ENCODE measurements at places on chromosomes 5 and 9.

DNA sequence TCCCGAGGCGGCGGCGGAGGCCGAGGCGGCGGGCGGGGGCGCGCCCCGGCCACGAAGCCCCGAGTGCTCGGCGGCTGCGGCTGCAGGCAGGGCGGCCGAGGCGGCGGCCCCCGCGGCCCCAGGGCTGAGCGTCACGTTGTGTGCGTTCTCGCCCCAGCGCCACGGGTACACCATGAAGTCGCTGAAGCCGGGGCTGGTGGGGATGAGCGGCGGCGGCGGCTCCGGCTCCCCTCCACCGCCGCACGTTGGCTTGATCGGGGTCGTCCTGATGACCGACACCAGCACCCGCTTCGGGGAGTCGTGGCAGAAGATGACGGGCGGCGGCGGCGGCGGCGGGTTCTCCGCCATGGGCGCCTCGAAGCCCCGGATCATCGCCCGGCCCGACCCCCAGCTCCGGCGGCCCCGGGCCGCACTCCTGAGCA lies 498 bp downstream of the ZNF367 start:
- DNase-seq = no peak

GRCh38 chr9:137025517-137025966 lies 2.5 kb downstream of the ABCA2 start:
- DNase-seq = peak; percentile 44

DNA sequence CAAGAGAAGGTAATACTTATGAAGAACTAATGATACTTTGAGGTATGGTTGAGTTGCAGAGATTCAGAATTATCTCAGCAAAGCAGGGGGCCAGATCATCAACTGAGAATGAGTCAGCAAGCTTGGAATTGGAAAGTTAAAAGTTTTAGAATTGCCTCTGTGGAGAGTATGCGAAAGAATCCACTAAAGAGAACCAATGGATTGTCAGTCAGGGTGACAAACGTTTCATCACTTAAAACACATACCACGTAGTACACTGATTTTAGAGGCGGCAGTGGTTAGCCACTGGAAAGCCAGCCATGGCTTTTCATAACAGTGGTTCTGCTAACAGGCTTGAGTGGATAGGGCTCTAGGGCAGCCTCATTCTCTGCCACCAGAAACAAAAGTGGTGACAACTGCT lies 30.7 kb downstream of the AOPEP start:
- DNase-seq = no peak

DNA sequence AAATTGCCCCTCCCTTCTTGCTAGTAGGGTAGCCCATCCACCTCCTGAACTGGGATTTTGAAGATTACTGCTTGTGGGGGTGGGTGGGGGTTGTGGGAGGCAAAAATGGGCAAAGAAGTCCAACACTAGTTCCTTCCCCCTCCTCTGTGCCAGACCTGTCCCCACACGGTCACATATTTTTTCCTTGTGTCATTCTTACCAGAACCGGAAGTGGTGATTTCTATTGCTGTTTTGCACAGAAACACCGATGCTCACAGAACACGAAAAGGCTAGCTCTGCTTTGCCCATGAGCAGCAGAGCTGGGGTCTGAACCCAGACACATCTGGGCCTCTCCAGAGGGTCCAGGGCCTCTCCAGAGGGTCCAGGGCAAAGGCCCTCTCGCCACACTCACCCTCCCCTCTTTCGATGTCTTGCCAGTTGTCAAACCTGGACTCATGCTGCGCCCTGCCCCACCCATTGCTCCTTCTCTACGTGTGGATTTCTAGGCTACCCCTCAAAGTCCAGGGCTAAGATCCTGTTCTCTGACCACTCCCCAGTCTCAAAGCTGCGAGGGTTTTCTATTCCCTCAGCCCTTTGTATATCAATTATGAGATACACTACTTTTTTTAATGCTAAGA lies 264.4 kb upstream of the MSX2 start:
- no peak for DNase-seq

- DNase-seq = peak; percentile 72
Observed at GRCh38 chr9:127903557-127904475, 4.4 kb upstream of the ST6GALNAC6 start.

DNA sequence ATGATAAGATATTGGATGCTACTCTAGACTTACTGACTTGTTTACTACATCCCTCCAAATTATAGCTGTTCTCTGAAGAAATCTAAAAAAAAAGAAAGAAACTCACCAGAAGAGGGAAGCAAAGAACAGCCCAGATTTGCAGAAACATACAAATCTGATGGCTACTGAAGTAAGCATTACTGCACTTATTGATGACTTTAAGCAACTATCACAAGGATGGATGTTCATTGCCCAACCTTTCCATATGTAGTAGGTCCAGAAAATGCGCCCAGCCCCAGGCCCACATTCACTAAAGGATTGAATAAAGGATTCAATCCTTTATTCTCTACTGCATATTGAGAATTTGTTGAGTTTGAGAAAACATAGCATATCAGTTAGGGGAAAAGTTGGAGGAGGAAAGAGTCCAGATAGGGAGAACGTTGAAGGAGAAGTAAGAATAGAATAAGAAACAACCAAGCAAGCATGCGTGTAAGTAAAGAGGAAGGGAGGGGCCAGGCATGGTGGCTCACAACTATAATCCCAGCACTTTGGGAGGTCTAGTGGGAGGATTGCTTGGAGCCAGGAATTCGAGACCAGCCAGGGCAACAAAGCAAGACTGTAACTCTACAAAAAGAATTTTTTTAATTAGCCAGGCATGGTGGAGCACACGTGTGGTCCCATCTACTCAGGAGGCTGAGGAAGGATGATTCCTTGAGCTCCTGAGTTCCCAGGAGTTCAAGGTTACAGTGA lies 33.8 kb upstream of the DTWD2 start:
- DNase-seq = peak; percentile 23

- DNase-seq = peak; percentile 55
Observed at GRCh38 chr5:126674145-126674544, 73.4 kb downstream of the PHAX start.

DNA sequence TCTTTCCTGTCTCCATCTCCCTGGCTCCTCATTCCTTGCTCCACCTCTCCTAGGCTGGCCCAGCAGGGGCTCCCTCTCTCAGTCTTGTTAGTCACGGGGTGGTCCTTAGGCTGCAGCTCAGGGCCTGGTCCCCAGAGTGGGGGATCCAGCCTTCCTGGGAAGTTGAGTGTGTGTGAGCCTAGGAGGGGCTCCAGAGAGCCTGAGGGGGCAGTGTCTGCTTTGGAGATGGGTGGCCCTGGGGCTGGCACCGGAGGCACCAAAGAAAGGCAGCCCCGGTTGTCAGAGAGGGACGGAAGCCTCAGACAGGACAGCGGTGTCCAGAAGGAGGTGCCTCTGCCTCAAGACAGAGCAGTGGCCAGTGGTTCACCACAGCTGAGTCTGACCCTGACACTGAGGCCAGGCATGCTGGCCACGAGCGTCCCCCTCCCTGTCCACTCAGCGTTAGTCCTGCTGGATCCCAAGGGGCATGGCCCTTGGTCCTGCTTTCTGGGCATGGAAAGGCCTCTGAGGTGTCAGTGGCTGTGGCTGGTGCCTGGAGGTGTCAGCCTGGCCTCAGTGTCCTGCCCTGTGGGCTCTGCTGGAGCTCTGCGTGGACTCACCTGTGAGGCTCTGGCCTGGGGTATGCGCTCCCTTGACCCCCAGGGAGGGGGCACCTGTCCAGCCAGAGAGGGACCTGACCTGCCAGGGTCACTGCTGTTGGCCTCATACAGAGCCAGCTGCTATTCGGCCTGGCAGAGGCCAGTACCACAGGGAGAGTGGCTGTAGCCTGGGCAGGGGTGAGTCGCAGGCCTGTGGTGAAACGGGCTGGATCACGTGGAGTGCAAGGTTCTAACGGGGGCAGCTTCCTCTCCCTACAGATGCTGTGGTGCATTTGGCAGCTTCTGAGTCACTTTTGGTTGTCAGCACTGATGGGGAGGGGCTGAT lies 130.6 kb downstream of the CACNA1B start:
- no peak for DNase-seq

DNA sequence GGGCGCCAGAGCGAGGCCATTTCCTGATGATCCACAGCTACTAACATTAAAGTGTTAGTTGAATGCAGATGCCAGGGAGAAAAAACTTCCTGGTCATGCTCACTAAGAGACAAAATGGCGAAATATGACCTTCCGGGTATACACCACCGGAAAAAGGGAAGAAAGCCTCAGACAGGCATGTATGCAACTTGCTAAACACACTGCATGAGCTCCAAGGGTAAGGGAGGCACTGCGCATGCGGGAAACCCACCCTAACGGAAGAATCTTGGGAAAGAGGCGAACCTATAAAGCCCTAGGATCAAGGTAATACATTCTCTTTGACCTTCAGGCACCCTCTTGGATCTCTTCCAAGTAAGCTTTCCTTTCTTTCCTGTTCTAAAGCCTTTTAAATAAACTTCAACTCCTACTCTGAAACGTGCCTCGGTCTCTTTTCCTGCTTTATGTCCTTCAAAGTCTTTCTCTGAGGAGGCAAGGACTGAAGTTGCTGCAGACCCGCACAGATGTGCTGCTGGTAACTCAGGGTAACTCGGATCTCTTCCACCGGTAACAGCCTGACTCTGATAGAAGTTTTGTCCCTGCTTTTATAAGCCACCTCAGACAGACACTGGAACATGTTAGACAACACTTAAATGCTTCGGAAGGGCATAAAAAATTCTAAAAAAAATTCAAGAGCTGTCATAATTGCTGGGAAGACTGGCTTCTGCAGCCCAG lies 64.9 kb downstream of the DTWD2 start:
- no peak for DNase-seq

DNA sequence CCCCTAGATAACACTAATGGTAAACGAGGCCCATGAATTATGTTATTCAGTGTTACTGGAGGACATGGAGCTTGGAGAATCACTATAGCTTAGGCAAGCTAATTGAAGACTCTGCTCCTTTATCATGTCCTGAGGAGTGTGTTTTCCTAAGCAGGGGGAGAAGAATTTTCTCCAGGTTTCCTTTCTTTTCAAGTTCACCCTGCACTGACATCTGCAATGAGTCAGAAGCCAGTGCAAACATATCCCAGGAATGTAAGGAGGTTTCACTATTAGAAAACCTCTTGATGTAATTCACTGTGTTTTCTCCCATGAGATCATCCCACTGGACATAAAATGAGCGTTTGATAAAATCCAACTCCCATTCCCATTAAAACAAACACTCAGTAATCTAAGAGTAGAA lies 75.6 kb downstream of the DMRT2 start:
- no peak for DNase-seq

DNA sequence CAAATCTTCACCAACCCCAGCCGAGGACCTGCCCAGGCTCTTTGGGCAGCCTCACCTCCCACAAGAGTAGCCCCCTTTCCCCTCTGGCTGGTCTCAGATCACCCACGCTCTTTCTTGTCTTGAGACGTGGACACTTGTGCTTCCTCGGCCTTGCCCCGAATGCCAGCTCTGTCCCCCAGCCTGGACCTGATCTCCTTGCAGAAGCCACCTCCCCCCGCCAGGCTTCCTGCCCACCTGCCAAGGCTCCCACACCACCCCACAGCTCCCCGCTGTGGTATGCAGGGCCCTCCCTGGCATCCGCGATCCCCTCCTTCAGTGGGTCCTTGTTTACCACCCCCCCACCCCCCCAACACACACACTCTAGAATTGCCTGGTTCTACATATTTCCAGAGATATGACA lies 133.7 kb downstream of the ROR2 start:
- DNase-seq = no peak

DNA sequence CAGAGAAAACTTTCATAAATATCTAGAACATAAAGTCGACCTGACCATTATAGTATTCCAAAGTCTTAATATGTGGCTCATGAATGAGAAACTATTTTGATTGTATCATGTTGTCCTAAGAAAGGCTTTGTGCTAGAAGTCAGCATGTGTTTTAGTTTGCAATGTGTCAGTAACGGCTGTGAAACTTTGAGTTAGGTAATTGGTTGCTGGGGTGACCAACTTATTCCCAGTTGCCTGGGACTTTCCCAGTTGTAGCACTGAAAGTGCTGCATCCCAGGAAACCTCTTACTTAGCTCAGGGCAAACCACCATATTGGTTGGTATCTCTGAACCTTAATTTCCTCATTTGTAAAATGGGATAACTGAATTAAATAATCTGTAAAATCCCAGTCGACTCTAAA lies 114.6 kb upstream of the SLC12A2 start:
- DNase-seq = no peak

GRCh38 chr5:75052192-75053053 lies at the start of gene GCNT4:
TSS of gene GCNT4 (minus strand) at chr5:75052558. CDS start at chr5:75030037, 22,521 bp downstream.
- peak; percentile 60 for DNase-seq

- DNase-seq = no peak
Observed at GRCh38 chr5:10009802-10010201, 239.9 kb downstream of the ATPSCKMT start.

DNA sequence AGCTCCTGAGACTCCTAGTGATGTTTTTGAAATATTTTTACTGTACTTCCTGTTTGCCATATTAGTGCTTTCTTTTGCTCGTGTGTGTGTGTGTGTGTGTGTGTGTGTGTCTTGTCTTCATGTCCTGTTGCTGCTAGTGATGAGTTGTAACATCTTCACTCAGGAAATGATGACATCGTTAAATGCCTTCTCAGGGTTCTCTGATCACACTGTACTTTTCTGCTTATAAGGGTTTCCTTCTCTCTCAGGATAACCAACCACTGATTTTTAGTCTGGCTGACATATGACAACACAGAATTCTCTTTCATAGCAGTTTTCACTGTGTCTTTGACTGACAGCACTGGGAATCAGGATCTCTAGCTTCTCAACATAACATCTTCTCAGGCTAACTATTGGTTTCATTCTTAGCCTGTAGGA lies 16.1 kb downstream of the SV2C start:
- no peak for DNase-seq

GRCh38 chr5:41925555-41925951 lies 472 bp downstream of the FBXO4 start:
- no peak for DNase-seq

DNA sequence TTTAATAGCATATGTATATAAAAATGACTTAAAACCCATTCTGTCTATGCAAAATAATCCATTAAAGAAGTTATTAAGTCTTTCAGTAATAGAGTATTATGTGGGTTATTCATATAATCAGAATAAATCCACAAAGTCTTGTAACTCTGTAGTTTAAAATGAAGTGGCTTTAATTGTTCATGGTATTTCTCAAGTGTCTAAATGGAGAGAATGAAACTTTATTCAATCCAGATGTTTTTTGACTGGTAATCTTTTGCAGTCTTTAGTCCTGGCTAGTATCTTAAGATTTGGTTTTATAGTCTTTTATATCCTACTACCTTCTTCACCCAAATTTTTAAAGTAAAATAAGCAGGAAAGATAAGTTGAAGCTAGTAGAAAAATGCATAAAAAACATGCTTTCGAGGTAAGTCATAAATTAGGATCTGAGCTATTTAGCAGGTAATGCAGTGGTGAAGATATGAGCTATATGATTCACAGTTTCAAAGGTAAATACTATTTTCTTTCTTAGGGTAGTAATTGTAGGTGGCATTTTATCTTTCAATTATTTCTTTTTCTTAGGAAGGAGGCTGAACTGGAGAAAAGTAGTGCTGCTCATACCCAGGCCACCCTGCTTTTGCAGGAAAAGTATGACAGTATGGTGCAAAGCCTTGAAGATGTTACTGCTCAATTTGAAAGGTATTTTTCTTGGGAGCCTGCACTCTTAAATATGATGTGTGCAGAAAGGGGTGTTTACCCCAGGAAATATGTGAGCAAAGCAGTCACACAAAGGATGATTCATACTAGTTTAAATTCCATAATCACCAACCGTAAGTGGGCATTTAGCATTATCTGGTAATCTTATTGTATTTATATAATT lies 17.9 kb downstream of the HMMR start:
- no peak for DNase-seq

GRCh38 chr9:103928442-103928841 lies 165.7 kb upstream of the SMC2 start:
- DNase-seq = no peak
